T-helper 9 cell (primary cell): ENCODE measurements at places on chromosomes 5 and 9.

DNA sequence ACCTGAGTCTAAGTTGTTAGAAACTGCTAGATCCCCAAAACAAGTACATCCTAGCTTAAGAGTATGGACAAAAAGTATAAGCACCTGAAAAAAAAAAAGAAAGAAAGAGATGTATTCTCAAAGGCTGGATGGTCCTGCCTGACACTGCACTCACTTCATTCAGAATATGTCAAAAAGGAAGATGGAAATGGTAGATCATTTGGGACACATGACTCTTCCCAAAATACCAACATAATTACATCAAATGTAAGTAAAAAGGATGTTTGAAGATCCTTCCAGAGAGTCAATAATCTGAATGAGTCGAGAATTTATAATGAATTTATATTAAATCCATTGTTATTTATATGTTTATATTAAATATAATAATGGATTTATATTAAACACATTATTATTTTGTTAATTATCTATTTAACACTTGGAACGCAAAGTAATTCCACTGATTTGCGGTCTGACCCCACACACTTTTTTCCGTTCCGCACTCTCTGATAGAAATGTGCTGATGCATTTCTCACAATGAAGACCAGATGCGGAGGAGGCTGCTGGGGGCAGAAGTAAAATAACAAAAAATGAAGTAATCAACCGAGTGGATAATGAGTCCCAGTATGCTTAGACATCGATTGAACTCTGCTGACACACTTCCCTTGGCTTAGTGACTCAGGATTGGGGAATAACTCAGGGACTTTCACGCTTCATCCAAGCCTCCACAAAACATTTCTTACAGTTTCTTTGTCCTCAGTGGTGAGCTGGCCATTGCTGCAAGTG, 201.2 kb downstream of the ADAMTS12 start:
- DNase-seq: no peak

DNA sequence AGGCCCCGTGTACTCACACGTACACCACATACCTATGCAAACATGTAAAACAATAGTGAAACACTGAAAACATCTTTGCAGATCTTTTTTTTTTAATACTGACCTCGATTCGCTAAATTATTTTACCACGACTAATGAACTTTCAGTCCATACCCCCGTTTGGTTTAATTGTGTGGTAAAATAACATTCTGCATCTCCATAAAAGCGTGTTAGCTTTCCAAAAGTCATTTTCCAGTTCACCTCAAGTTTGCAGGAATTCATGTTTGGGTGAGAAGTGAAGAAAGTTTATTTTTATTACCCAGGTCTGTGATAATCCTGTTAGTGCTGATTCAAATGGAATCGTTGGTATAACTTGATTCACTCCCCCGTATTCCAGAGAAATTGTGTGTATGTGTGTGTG, 652 bp downstream of the ARSK start:
- no peak for DNase-seq

DNA sequence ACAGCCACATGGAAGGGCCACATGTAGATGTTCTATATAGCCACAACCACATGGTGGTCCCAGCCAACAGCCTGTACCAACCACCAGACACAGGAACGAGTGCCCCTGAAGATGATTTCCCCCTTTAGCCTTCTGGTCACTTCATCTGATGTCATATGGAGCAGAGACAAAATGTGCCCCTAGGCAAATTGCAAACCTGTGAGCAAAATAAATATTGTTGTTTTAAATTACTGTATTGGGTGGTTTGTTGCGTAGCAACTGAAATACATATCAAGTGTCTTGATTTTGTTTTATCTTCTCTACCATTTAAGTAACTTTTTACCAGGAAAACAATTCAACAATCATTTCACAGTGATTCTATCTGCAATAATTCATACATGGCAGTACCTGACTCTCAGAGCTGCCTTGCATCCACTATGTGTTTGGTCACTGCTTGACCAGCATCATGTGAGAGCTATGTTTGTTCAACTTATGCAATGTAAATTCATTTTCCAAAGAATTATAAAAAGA, 142.5 kb upstream of the VLDLR start:
- no peak for DNase-seq

DNA sequence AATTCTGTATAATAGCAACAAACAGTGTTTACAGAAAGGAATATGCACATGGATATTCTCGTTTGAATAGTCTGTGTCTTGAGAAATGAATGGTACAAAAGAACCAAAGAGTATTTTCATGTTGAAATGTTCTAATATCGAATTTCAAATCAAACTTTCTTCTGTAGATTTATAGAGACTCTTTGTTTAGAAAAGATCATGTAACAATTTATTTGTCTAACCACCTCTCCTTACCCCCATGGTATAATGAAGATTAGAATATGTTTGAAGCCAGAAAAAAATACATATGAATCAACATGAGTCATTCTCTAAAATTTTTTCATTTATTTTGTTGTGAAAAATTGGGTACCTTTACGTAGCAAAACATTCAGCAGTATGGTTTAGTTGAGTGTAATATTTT, 285.6 kb downstream of the PRR16 start:
- no peak for DNase-seq

DNA sequence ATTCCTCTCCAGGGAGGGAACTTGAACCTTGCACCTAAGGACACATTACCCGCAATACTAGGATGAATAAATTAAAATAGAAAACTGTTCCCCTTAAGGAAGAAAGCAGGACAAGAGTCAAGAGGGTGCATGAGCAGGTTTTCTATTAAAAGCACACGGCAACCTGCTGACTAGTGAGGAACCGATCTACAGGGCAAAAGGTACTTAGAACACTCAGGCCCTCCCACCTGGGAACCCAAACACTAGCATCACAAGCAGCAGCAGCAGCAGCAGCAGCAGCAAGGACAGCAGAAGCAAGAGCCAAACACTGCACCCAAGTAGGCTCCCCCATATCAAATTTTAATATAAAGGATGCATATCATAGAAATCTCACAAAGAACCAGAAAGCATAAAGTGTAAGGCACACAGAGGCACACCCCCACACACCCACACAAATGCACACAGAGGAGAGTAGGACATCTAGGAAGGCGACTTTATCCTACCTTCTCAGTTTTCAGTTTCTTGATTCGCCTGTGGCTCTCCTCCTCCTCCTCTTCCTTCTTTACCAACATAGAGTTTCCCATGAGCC, 2.8 kb downstream of the ZNF608 start:
- no peak for DNase-seq

DNA sequence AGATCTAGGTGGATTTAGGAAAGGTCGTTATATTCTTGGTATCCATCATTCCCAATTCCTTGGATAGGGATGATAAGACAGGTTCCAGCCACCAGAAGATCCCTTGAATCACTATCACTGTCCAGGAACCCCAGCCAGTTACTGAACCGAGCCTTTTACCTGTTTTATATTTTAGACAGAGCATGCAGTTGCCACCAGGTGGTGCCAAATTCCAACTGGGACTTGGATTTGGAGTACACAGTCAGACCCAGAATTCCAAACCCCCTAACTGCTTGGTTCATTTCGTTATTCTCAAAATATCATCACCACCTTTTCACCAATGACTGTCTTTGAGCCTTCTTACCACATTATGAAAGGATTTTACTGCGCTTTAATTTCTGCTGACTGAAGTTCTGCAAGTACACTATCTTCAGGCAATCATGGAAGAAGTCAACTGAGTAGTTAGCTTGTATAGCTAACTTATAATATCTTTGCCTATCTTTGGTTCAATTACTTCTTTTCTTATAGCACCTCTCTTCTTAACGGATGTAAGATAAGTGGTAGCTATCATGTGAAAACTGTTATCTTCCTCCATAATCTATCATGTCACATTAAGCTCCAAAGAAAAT, 191.8 kb downstream of the PRR16 start:
- DNase-seq: no peak

GRCh38 chr5:2293906-2294305, 411.2 kb upstream of the IRX4 start:
- no peak for DNase-seq

DNA sequence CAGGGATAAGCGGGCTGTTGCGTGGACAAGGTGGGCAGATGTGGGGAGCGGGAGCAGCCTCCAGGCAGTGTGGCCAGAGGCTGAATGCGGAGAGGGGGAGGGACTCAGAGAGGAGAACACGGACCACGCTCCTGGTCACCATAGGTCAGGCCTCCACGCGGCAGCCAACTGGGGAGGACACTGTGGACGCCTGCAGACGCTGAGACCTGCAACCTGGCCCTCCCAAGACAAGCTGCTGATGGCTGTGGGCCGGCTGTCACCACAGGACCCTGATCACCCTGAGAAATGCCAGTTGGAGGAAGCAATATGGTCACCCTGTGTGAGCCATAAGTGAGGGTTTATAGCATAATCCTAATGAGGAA, 16.8 kb downstream of the LPCAT1 start:
- no peak for DNase-seq

DNA sequence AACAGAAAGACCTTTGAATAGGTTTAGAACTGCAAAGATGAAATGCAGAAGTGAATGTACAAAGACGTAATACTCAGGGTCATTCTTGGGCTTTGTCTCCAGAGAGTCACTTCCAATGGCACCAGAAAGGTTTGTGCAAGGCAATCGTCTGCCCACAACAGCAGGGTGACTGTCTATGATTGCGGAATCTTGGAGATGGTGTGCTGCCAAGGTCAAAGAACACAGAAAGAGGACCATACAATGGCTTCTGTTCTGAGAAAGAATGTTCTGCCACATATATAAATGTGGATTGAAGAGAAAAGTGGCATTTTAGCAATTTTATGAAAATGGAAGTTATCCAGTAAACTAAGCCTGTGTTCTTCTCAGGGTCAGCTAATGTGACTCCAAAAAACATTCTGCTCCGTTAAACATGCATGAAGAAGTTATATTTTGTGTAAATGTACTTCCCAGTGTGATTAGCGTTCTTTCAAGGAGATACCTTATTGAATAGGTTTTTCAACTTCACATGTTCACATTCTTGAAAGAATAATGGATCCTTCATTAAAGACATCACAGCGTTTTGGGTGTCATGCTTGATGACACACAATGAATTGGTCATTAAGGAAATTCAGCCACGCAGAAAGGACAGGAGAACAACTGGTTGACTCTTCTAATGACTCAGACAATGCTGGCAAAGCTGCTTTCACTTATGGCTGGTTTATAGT, 73.4 kb upstream of the CDH6 start:
- DNase-seq: no peak

GRCh38 chr5:60611099-60611740, 88.7 kb downstream of the DEPDC1B start:
- DNase-seq: no peak

- DNase-seq: no peak
Measured at GRCh38 chr5:157505496-157505895, 45.5 kb downstream of the NIPAL4 start.

DNA sequence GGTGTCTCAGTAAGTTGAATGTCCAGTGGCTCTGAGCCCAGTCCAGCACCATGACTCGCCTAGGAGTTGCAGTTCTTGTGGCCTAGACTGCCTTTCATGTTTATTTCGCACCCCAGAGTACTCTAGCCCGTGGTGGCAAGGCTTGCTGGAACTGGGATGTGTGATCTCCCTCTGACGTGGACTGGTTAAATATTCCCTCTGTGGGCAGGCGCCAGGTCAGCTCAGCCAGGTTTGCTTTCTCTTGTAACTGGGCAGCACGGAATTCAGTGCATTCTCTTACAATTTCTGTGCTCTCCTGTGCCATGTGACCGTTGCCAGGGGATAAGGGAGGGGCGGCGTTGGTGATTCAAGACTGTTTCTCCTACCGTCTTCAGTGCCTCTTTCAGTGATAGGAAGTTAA, 270.8 kb downstream of the KDM4C start:
- no peak for DNase-seq

DNA sequence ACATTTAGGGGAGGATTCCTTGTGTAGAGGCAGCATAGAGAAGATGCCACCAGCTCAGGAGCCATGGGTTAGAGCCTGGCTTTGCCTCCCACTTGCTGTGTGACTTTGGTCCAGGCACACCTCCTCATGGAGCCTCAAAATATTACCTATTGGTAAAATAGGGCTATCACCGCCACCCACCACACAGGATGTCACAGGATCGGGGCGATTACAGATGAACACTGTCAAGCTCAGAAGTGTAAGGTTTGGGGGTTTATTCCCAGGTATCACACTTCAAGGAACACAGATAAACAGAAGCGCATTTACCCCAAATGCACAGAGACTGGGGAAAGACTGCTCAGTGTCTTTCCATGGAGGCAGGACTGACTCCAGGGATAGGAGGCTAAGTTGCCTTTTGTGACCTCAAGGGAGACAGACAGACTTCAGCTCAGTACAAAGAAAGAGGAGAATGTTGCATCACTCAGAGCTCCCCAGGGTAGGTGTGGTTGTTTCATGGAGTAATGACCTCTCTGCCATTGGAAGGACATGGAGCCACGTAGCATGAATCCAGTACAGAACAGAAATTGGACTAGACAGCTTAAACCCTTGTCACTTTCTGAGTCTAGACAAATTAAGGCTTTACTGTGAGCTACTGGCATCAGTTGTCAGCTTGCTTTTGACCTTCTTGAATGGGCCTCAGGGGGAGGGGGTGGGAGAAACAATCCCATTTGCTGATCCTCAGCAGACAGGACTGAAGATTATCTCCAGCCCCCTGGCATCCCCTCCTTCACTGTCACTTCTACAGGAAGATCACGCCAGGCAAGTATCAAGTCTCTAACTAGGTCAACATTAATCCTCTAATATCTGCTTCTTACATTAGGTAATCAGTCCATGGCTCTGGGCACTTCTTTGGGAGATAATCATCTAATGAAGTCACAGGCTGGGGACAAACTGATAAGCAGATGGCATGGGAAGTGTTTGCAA, 6.5 kb downstream of the TRAF1 start:
- DNase-seq: no peak
